Activated naive CD8-positive, alpha-beta T cell treated with anti-CD3 and anti-CD28 coated beads, Interleukin-2, amount 50 U/mL, for 16 hours (primary cell): ENCODE measurements at places on chromosomes 3 and 15.

GRCh38 chr15:88477904-88478303 is 10.4 kb downstream of the MRPS11 start:
- DNase-seq, result no peak

DNA sequence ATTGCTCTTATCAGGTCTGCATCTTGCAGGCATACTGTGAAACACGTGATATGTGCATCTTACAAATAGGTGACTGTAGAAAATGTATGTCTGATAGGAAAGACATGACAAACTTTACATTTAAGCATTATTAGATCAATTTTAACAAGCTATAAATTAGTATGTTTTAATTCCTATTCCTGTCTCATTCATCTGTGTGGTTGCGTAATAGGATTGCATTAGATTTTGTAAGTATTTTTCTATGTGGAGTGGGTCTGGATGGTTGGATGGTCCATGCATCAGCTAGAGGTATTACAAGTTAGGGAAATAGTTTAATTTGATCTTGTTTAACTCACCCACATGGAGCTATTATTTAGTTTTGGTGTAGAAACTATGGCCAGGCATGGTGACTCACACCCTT is 18.8 kb downstream of the ASTE1 start:
- DNase-seq, result no peak

DNA sequence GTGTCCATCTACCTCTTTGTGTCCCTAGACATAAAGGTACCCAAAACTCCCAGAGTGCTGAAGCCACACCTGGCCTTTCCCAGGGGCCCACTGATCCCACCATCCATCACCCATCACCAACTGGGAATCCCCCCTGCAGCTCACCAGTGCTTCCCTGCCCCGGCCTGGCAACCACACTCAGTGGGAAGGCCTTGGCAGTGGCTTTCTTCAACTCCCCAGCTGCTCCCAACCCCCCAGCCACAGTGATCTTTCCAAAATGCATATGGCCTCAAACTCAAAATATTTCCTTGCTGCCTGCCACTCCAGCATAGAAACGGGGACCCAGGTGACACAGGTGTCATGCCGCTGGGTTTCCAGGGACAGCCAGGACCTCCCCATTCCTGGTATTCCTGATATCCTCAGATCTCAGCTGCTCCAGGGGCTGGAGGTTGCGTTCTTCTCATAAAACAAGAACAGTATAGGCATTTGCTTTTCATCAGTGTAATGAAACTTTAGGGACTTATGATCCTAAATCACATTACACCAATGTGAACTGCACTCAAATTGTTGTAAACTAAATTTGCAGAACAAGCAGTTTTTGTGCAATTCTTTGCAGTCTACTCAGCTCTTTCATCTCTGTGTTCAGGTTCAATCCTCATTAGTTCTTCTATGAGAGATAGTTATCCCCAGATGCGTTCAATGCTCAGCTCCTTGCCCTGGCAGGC is 1.3 kb downstream of the OCA2 start:
- DNase-seq, result no peak

- DNase-seq, result no peak
These were observed 294.4 kb downstream of the KBTBD8 start for GRCh38 chr3:67292356-67293121.

- no peak for DNase-seq
These were observed 1.7 kb downstream of the TBC1D5 start for GRCh38 chr3:17740721-17741141.
